Psoas muscle (tissue), 8 donors: ENCODE measurements at places on chromosomes 3 and 15.

DNA sequence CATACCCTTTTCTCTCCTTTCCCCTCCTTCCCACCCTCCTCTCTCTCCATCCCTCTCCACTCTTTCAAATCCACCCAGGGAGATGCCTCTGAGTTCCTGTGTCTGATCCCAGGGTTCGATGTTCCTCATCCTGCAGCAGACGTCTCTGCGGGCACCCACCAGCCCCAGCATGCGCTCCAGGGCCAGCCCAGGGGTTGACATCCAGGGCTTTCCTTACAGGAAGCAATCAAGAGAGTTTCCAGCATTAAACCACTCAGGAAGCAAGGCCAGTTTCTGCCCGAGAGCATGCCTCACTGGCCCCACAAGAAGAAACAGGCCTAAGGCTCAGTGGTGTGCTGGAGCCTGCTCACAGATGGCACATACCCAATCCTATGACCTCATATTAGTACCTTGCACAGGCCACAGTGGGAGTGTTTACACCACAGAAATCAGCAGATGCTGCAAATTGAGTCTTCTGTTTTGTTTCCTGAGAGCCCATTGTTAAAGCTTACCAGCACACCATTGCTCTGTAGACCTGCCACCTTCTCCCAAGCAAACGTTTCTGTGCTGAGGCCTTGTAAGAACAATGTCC lies 13.2 kb downstream of the SLC6A1 start:
- H3K4me3 ChIP-seq: no peak overlapping the region
- no peak overlapping the region for H3K27ac ChIP-seq
- DNase-seq: no peak

DNA sequence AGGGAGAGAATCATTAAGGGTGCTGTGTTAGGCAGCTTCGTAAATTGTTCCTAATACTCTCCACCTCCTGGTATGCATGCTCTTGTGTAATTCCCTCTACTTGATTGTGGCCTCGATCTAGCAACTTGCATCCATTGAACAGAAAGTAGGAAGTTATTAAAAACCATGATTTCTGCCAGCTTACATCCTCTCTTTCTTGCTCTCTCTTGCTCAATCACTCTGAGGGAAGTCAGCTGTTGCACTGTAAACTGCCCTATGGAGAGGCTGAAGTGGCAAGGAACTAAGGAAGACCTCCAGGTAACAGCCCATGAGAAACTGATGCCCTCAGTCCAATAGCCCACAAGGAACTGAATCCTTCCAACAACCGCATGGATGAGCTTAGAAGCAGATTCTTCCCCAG lies 92.6 kb downstream of the ERC2 start:
- no peak for DNase-seq
- no peak overlapping the region for H3K27ac ChIP-seq
- no peaks in the 10 kb centered on the region for H3K36me3 ChIP-seq
- H3K4me3 ChIP-seq: no peak overlapping the region

DNA sequence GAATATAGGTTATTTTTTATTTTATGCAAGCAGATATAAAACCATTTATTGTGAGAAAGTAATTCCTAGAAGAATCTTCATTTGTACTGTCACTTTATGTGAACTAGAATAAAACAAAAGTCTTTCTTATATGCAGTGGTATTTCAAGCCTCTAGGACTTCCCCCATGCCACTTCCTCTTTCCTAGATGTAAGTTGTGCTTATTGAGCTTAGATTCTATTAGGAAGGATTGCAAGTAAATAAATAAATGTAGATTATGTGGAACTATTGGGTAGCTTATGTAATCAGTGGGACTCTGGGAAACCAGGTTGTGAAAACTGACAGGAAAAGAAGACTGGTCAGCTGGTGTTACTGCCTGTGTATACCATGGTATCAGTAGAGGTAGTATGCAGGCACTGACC lies 169.7 kb downstream of the RSRC1 start:
- H3K27me3 ChIP-seq: no peaks in the 10 kb centered on the region
- DNase-seq: no peak
- H3K4me3 ChIP-seq: no peak overlapping the region
- no peak overlapping the region for H3K27ac ChIP-seq
- H3K4me1 ChIP-seq: no peaks in the 10 kb centered on the region

- no peaks in the 10 kb centered on the region for H3K27me3 ChIP-seq
- H3K36me3 ChIP-seq: no peaks in the 10 kb centered on the region
- DNase-seq: no peak
- no peak overlapping the region for H3K4me3 ChIP-seq
- no peak overlapping the region for H3K27ac ChIP-seq
- H3K4me1 ChIP-seq: no peaks in the 10 kb centered on the region
Measured at GRCh38 chr3:60301142-60301541, 950.1 kb downstream of the FHIT start.

GRCh38 chr3:123632161-123632655 lies 47.4 kb upstream of the HACD2 start:
- H3K4me3 ChIP-seq: no peak overlapping the region
- H3K4me1 ChIP-seq: no peaks in the 10 kb centered on the region
- no peaks in the 10 kb centered on the region for H3K27me3 ChIP-seq
- H3K36me3 ChIP-seq: no peaks in the 10 kb centered on the region
